GM18507 (cell line): ENCODE measurements at places on chromosomes 13 and 19.

GRCh38 chr13:27018344-27018861 lies 153.2 kb downstream of the USP12 start:
- no peak for DNase-seq

- DNase-seq, result peak; percentile 68
Observed at GRCh38 chr19:4343370-4344307, at the start of gene MPND. MPND (plus strand) TSS chr19:4343562; CDS start chr19:4343594, 32 bp downstream.

GRCh38 chr19:8659905-8660304 lies 29.5 kb downstream of the NFILZ start:
- no peak for DNase-seq

- no peak for DNase-seq
Observed at GRCh38 chr19:13840305-13841085, 36.4 kb upstream of the NANOS3 start.

DNA sequence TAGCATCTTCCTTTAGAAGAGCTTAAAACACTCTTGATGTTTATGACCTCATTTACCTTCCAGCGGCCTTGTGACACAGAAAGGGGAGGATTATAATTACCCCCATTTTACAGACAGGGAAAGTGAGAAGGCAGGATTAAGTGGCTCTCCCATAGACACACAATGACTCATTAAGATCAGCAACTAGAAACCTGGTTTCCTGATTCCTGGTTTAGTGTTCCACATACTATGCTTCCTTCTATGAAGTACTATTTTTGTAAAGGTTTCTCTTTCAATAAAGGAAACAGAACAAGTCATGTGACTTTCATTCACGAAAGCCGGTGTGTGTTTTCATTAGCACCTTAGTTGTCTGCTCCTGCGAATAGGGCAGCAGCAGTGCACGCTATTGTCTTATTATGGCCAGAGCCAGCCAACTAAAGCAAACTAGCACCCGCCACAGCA lies 8.3 kb downstream of the IRS2 start:
- no peak for DNase-seq

- DNase-seq, result no peak
Observed at GRCh38 chr19:46528601-46529590, 33.2 kb upstream of the PNMA8B start.

DNA sequence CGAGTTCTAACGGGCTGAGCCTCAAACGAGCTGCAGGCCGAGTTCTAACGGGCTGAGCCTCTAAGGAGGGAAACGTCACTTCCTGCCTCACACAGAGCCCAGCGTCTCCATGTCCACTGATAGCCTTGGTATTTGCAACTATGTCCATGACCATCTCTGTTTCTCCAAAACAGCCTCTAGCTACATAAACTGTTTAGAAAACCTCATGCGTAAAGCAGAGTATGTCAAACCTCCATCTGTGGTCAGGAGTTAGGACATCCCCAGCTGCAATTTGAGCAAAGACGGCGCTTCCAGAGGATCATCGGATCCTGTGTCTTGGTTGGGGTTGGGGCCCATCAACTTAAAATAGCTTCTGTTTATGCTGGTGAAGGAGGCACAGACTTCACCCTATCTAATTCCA lies 20.8 kb downstream of the RASA3 start:
- DNase-seq, result no peak

DNA sequence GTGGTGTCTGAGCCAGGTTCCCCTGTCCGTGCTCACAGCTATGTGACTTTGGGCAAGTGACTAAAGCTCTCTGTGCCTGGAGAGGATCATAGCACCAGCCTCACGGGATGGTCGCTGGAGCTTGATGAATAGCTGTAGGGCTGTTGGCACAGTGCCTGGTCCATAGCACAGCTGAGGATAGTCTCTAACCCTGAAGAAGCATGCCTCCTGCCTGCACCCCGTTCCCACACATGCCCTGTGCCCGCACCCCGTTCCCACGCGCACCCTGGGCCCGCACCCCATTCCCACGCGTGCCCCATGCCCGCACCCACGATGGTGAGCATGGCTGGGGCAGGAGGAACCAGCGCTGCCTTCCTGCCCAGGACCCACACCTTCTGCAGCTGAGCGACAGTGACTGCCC lies 63.7 kb upstream of the F7 start:
- DNase-seq, result no peak

- DNase-seq, result no peak
Observed at GRCh38 chr13:94351292-94351990, 128.0 kb downstream of the DCT start.

DNA sequence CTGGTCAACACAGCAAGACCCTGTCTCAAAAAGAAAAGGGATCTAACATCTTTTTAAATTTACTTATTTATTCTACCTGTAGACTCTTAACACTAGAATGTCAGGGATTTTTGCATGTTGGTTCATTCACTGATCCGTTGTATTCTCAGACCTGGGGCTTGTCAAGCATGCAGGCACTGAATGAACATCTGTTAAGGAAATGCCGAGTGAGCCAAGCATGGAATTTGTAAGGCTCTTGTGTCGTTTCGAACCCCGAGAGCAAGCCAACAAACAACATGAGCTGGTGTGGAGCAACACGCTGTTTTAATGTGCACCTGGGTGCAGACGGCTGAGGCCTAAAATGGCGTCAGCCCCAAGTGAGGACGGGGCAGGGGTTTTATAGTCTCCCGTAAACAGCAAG lies 10.0 kb upstream of the OR1M1 start:
- DNase-seq, result no peak

- DNase-seq, result peak; percentile 51
Observed at GRCh38 chr13:46211483-46212351, at the start of gene LRRC63. LRRC63 (plus strand) TSS chr13:46211928; CDS start chr13:46213035, 1,107 bp downstream.

DNA sequence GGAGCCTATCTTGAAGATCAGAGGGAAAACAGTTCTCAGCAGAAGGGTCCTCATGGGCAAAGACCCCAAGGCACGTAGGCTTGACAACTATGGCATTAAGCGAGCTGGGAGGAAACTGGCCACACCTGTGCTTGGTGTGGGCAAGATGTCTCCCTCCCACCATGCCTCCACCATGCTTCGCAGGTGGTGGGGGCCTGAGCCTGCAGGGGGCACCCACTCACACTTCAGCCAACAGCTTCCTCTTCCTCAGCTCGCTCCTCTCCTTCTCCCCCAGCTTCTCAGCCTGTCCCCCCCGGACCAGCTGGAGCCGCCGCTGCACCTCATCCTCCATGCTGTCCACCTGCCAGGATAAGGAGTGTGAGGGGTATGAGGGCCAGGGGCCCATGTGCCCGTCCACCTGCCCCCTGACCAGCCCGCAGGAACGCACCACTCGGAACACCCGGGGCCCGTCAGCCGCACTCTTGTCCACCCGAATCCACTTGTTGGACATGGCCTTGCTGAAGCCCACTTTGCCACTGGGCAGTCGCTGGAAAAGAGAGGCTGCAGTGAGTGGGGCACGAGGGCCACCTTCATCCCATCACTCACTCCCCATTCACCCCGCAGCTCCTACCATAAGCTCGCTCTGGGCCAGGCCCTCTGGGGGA lies 3.4 kb downstream of the FARSA start:
- no peak for DNase-seq

DNA sequence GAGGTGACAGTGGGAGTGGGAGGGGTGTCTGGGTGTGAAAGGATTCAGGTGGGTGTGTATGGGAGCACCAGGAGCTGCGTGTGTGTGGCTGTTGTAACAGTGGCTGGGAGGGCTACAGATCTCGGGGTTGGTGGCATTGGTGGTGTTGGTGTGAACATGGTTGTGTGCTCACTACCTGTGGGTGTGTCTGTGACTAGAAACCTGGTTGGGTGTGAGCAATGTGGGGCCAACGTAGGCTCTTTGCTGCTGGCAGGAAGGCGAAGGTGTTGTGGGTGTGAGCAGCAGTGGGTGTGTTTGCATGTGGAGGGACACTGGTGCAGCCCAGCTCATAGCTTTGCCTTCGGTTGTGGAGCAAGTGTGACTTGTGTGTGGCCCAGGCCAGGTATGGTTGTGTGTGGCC lies 3.7 kb upstream of the NR2C2AP start:
- DNase-seq, result no peak

GRCh38 chr13:77372275-77372674 lies 45.4 kb upstream of the MYCBP2 start:
- no peak for DNase-seq

- no peak for DNase-seq
Observed at GRCh38 chr13:99296398-99296797, 10.8 kb downstream of the GPR183 start.

GRCh38 chr19:45075301-45076028 lies 813 bp downstream of the ZNF296 start:
- DNase-seq, result peak; percentile 83

GRCh38 chr19:10104665-10105508 lies 1.3 kb upstream of the PPAN start:
- DNase-seq, result no peak
